ENCODE measurements at places on chromosomes 7 and 10. TPM values are rescaled to one million over a fixed set of nuclear protein-coding genes. Genes with fewer than 3 reads are reported as not detected.
A peak's percentile ranks its signal among the peaks of the same experiment; 100 is the strongest.

- DNase-seq = no peak
These were observed 184.2 kb downstream of the GPAM start for GRCh38 chr10:111999205-111999914.

DNA sequence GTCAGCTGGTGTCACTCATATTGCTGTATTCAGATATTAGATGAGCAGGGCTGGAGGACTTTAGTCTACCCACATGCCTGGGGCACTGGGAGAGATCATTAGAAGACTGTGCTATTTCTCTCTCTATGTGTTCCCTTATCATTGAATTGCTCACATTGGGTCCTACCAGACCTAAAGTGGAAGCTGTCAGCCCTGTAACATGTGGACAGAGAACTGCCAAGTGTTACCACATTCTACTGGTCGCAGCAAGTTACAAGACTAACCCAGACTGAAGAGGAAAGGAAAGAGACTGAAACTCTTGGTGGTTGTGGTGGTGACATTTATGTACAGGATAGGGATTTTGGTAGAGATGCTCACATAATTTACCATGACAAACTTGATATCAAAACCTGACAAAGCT is 627.1 kb upstream of the FZD8 start:
- DNase-seq = no peak

DNA sequence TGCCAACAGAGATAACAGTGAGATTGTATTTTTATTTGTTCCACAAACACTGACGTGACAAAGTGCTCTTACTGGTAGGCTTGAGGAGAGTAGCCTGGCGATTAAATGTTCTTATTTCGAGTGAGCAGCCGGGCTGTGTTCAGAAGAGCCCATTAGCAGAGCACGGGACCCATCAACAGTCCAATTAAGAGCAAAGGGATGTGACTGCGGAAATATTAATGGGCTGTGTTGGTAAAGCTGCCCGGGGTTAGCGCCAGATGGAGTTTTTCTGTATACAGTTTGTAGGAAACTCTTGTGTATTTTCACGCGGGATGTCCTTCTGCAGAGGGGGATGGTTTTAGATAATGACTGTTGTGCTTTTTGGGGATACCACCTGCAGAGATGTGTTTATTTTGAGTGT is 104.3 kb downstream of the KIAA1217 start:
- no peak for DNase-seq

- DNase-seq = peak; percentile 91
These were observed 56.2 kb upstream of the TM9SF3 start for GRCh38 chr10:96642973-96643372.

Gene ANKRD26
- 5.7 TPM for total RNA-seq

- no peak for DNase-seq
These were observed 1.9 kb upstream of the ITPRIP start for GRCh38 chr10:104340111-104340526.

Gene FGFBP3
- total RNA-seq = 1.00 TPM

- DNase-seq = no peak
These were observed 711.5 kb upstream of the C7orf33 start for GRCh38 chr7:147878912-147879661.

DNA sequence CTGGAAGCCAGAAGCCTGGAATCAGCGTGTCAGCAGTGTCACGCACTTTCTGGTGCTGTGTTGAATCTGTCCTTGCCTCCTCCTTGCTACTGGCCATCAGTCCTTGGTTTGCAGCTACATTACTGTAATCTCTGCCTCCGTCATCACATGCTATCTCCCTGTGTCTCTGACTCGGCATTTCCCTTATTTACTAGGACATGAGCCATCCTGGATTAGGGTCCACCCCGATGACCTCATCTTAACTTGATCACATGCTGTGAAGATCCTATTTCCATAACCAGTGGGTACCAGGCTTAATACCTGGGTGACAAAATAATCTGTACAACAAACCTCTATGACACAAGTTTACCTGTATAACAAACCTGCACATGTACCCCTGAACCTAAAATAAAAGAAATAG is 518.0 kb upstream of the KLF6 start:
- no peak for DNase-seq

DNA sequence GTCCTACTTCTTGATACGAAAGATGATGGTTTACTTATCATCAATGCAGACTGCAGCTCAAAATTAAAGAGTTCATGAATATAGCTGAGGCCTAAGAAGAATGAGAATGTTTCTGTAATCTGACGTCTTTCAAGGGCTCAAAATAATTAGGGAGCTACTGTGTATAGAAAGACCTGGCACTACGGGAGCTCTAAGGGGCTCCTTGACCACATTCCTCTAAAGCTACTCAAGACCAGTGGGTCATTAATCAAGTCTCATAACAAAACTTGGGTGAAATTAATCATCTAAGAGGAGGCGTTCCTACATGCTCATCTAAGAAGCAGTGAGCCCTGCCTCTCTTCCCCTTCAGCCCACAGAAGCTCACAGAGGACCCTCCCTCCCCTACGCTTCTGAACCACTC is 863.8 kb upstream of the AUTS2 start:
- no peak for DNase-seq

DNA sequence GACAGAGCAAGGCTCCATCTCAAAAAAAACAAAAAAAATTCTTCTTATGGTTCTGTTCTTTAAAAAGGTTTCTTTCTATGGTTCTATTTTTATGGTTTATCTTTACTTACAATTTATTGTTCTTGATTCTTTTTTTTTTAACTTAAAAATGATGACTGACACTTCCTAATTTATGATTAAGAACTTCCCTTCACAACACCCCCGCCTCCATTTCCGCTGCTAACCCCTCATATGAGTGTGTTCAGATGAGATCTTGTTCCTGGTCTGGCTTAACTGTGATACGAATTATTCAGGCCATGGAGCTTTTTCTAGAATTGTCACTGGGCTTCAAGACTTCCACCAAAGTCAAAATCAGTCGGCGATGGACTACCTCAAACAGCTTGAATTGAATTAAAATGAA is 33.9 kb downstream of the PTER start:
- no peak for DNase-seq

GRCh38 chr10:128990986-128991385 is 476.1 kb upstream of the MGMT start:
- DNase-seq = peak; percentile 59

DNA sequence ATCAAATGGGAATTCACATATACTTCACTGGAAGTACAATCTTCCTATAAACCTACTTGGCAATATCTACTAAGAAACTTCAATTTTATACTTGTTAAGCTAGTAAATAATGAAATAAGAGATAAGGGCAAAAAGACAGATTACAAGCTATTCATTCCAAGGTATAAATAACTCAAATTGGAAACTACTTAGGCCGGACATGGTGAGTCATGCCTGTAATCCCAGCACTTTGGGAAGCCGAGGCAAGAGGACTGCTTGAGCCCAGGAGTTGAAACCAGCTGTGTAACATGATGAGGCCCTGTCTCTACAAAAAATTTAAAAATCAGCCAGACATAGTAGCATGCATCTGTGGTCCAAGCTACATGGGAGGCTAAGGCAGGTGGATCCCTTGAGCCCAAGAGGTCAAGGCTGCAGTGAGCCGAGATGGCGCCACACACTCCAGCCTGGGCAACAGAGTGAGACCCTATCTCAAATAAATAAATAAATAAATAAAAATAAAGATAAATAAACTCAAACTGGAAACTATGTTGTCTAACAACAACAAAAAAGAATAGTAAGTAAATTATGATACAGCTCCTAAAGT is 37.6 kb downstream of the ARHGAP21 start:
- DNase-seq = no peak

DNA sequence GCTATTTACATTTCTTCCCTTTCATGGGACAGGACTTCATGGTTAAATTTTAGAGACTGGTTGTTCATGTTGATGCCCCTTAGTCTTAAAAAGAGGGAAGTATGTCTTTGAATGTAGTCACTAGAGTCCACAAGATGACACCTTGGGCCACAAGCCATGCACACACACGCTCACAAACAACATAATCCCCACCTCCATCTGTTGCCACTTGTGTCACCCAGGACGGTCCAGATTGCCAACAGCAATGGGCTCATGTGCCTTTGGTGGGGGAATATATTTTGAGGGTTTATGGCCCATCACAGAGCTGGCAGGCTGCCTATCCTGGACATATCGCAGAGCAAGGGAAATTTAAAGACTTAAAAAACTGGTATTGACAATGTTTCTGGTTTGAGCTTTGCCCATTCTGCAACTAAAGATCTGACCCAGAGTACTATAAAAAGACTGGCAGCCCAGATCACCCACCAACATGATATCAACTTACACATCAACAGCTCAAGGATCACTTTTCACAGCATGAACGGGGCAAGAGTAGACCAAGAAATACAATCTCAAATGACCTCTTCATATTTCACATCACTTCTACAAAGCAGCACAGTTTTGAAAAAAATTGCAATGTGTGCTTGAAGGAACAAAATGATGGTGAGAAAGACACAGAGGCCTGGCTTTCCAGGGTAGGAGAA is 50.5 kb downstream of the STRA8 start:
- DNase-seq = no peak

All from posterior vena cava (tissue), 2 donors.